Left renal cortex interstitium (tissue), 4 donors: ENCODE measurements at places on chromosomes 13 and 19. TPM values are rescaled to one million over a fixed set of nuclear protein-coding genes. Genes with fewer than 3 reads are reported as not detected.

- DNase-seq = no peak
Measured at GRCh38 chr13:39788102-39788501, 132.6 kb downstream of the COG6 start.

C1QTNF9B gene
- polyA plus RNA-seq = not detected

DNA sequence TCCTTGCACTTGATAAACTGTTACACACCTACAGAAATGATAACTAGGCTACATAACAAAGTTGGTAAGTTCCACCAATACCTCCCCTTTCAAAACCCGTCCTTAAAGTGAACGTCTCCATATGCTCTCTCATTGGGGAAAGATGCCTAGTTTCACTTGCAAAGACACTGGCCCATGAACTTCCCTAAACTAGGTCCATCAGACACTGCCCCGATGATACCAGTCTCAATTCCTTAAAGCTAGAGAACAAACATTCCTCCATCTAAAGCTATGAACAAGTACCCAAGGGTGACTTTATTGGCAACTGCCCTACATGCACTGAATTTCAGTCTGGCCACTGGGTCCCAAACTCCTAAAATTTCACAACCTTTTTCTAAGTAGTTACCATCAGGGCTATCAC lies 39.9 kb downstream of the FOXO1 start:
- DNase-seq = no peak

GRCh38 chr13:28734906-28735305 lies 16.1 kb upstream of the SLC46A3 start:
- DNase-seq = no peak

CD33 gene
- polyA plus RNA-seq = 1.6 TPM

DNA sequence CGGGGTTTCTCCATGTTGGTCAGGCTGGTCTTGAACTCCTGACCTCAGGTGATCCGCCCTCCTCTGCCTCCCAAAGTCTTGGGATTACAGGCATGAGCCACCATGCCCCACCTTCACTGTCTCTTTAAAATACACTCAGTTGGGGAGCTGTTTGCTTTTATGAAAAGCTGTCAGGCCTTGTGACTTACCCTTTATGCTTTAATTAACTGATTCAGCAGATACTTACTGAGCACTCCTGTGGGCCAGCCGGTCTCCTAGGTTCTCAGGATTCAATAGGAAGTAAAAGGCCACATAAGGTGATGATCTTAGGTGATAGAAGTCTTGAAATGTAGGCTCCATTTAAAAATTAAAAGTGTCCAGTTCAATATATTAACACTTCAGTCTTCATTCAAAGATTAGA lies 7.5 kb downstream of the UBAC2 start:
- DNase-seq = no peak

DNA sequence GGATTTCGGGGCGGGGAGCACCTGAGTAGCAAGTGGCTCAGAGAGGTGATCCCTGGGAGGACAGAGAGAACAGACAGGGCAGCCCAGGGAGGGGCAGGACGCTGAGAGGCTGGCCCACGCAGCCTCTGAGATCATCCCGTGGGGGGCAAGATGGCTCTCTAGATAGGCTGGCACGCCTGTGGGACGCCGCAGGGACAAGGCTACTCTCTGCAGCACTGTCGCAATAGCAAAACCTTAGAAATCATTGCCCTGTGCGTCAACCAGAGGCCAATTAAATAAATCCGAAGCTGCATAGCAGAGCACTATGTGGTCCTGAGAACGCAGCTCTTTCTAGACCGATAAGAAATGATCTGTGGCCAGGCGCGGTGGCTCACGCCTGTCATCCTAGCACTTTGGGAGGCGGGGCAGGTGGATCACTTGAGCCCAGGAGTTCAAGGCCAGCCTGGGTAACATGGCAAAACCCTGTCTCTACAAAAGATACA lies 5.1 kb downstream of the PEX11G start:
- no peak for DNase-seq

DNA sequence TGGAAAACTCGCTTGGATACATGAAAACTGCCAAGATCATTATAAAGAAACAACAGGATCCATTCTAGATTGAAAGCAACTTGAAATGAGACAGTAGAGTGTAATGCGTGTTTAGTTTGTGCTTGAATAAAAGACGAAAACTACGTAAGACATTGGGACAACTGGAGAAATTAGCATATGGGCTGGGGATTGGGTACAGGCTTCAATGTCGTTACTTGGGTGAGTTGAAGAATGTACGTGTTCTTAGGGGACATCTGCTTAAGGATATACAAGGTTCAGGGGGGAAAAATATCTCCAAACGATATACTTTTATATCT lies 471 bp upstream of the ERVK3-1 start:
- DNase-seq = no peak

DNA sequence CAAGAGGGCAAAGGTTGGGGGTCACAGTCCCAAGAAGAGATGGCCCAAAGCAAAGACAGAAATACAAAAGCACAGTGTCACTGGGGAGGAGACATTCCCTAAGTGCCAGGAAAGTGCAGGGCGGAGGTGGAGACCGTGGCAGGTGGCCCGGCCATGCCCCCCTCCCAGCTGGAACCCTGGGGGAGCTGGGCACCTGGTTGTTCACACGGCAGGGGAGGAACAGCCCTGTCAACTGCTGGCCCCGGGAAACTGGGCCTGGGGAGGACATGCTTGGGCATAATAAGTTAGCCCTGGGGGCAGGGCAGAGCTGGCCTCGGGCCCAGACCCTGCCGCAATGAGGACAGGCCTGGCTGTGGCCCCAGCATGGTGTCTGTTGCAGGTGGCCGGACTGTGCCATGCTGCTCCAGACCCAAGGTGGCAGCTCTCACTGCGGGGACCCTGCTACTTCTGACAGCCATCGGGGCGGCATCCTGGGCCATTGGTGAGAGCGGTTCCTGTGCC lies 7.4 kb downstream of the HPN start:
- DNase-seq = no peak

GRCh38 chr19:30036154-30037129 lies 94.4 kb downstream of the URI1 start:
- no peak for DNase-seq

ERICH4 gene
- polyA plus RNA-seq = 6.8 TPM

DNA sequence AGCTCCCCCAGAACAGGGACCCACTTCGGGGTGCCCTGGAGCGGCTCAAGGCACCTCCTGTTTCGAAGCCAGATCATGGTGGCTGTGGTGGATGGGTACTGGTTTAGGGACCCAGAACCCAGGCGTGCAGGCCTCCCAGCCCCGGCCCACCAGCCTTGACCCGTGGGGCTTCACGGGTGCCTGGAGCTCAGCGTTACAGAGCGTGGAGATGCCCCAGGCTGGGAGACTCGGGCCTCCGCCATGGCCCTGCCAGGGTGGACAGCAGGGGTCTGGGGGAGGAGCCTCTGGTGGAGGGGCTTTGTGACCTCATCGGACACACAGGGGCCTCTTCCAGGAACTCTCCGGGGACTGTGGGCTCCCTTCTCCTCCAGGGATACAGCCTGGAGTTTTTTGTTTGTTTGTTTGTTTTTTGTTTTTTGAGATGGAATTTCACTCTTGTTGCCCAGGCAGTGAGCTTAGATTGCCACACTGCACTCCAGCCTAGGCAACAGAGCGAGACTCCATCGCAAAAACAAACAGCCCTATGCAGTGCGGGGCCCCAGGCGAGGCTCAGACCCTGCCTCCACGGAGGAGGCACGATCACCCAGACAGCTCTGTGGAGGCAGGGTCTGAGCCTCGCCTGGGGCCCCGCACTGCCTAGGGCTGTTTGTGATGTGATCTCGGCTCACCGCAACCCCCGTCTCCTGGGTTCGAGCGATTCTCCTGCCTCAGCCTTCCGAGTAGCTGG lies at the start of gene GARIN5B:
TSS of gene GARIN5B (minus strand) at position 271 of the 727 bp plus-strand sequence. CDS start at position 77, 194 bp downstream.
- DNase-seq = no peak

DNA sequence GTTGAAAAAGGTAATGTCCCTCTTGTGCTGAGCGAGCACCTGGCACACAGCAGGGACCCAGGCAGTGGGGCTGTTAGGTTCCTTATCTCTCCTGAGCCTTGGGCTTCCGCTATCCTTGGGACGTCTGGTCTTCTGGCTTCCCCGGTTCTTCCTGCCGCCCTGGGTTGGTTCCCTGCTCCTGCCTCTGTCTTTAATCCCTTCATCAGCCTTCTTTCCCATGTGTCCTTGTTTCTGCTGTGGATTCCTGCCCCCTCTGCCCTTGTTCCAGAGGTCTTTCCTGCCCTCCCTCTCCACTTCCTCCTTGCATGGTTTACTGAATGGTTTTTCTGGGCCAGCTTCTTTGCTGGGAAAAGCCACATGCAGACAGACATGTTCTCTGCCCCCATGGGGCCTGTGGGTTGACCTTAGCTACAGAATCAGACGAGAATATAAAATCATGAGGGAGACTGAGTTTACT lies 2.6 kb downstream of the EPN1 start:
- DNase-seq = no peak

DLEU7 gene
- 1.2 TPM for polyA plus RNA-seq

GRK1 gene
- polyA plus RNA-seq = 0.13 TPM

GRCh38 chr19:2770055-2771013 lies 12.7 kb downstream of the SGTA start:
- no peak for DNase-seq

C1QTNF9 gene
- 0.38 TPM for polyA plus RNA-seq

IZUMO1 gene
- polyA plus RNA-seq = 0.39 TPM

- no peak for DNase-seq
Measured at GRCh38 chr13:79070343-79070974, 335.6 kb downstream of the RBM26 start.

DNA sequence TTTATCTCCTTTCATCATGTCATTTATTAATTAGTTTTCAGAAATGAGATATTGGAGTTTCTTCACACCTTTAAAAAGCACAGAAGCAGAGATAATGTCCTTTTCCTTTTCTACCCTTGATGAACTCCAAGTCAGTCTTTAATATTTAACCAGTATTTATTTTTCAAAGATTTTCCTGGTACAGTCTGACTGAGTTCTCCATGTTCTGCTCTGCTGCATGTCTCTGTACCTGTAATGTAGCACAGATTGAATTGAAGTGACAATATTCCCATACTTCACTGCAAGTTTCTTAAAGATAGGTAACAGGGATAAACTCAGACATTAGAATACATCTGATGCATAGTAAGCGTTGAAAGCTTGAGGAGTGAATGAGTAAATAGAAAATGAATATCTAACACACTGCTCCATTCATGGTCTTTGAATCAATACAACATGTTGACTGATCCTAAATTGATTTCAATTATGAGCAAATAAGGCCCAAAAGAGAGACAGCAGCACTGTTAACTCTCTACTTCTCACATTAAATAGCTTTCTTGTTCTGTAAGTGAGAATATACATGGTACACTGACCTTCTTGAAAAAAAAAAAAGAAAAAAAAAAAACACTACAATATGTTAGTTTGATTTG lies 1323.6 kb upstream of the PRR20A start:
- DNase-seq = no peak

DNA sequence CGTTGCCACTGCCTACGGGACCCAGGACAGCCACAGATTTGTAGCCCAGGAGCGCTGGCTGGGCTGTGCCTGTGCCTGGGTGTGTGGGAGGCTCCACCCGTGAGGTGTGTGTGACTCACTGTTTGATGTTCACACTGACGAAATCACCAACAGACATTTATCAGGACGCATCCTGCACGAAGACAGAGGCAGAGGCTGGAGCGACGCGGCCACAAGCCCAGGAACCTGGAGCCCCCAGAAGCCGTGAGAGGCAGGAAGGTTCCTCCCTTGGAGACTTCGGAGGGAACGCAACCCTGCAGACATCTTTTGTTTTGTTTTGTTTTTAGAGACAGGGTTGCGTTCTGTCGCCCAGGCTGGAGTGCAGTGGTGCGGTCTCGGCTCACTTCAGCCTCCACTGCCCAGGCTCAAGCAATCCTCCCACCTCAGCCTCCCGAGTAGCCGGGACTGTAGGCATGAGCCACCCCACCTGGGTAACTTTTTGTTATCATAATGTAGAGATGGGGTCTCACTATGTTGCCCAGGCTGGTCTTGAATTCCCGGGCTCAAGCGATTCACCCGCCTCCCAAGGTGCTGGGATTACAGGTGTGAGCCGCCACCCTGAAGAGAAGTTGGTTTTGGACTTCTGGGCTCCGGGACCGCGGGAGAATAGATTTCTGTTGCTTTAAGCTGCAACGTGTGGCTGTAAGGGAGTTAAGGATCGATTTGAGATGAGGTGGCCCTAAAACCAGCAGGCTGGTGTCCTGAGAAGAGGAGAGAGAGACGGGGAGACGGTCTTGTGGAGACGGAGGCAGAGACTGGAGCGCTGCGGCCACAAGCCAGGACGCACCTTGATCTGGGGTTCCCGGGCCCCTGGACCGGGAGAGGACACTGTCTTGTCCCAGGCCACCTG lies 24.9 kb upstream of the WDR18 start:
- DNase-seq = no peak

GRCh38 chr19:55443045-55443823 lies at the start of gene SHISA7:
Gene SHISA7 (minus strand): TSS chr19:55443300. CDS start chr19:55442863, 437 bp downstream.
- no peak for DNase-seq

GRCh38 chr19:51139299-51140014 lies 2.6 kb upstream of the SIGLEC7 start:
- DNase-seq = no peak

ZNF429 gene
- 33.7 TPM for polyA plus RNA-seq

- DNase-seq = no peak
Measured at GRCh38 chr13:75587679-75588078, 38.1 kb downstream of the UCHL3 start.

GRCh38 chr13:110348309-110349105 lies 41.4 kb downstream of the COL4A2 start:
- DNase-seq = no peak

DNA sequence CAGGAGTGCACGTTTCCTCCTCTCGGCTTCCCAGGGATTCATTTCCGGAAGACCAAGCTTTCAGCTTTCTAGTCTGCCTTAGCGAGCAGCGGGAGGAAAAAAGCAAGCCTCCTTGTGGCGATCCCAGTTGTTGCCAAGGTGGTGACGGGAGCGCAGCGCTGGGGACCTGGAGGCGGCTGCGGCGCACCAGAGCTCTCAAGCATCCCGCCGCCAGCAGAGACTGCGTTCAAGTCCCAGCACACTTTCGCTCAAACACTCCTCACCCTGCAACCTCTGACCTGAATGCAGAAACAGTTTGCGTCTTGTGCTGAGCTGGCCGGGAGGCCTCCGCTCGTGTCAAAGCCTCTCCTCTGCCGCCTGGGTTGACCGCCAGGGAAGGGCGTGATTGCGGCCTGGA lies 4.9 kb downstream of the GSX1 start:
- no peak for DNase-seq

ZNF543 gene
- polyA plus RNA-seq = 8.4 TPM

KIR2DL1 gene
- polyA plus RNA-seq = not detected

LYPD5 gene
- polyA plus RNA-seq = 0.56 TPM

GRCh38 chr13:85665286-85665685 lies 133.9 kb downstream of the SLITRK6 start:
- DNase-seq = no peak

DNA sequence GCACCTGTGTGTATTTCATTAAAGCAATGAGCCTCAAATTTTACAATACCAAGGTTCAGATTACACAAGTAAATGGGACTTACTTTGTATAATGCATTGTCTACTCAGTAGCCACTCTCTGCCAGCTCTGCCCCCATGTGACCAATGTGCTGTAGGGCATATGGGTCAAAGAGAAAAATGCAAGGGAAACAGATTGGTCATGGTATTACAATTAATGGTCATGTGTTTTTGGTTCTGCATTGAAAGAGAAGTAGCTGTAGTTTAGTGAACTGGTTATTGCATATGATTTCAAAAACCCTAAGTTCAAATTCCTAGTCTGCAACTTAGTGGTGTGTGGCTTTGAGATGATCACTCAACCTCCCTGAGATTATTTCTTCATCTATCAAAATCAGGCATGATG lies 545.4 kb downstream of the SUCLA2 start:
- DNase-seq = no peak

- no peak for DNase-seq
Measured at GRCh38 chr13:46315491-46316075, 71.5 kb downstream of the RUBCNL start.

GRCh38 chr13:24680258-24680920 lies at the start of gene ATP12A:
Gene ATP12A (plus strand): TSS chr13:24680408. CDS start chr13:24680744, 336 bp downstream.
- DNase-seq = no peak

- DNase-seq = no peak
Measured at GRCh38 chr13:27131906-27132305, 39.7 kb downstream of the USP12 start.

CBLC gene
- polyA plus RNA-seq = 6.5 TPM
